ENCODE measurements at places on chromosomes 4 and X.
A peak's percentile ranks its signal among the peaks of the same experiment; 100 is the strongest.

DNA sequence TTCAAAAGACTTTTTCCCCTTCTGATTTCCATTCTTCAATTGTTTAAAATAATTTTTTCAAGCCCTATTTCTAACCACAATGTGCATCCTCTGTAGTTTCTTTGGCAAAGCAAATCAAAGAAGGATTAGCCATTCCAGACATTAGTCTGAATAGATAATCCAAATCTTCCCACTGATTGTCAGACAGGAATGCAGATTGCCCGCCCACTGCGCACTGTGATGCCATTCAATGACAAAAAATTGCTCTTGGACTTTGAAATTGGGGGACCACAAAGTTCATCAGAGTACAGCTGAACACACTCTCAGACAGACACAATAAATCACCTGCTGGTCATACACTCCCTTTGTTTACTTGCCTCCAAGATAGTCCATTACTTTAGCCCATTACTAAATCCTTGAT is 216.5 kb upstream of the DKK2 start:
- no peak for DNase-seq

DNA sequence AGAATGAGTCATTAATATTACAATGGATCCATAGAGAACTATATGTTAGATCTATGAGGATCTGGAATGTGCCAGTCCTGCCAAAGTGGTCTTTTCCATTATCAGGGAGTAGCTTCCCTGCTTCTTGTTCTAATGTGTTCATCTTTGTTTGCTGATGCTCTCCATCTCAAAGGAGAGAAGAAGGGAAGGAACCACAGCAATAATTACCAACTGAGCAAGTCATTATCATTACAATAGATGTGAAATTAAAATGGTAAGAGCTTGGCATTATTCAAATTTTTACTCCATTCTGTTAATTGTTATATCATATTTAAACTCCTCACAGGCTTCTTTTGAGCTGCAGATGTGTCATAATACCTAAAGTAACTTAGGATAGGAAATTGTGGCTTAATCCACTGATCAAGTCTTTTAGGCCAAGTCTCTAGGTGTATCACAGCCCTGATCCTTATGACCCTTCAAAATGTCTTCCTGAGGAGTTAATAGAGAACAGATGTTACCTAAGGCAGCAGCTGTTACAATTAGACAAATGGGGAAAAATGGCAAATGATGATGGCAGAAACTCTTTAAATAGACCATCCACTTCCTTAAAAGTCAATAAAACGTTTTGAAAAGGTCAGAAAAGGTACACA is 1492.7 kb upstream of the IGFBP7 start:
- no peak for DNase-seq

DNA sequence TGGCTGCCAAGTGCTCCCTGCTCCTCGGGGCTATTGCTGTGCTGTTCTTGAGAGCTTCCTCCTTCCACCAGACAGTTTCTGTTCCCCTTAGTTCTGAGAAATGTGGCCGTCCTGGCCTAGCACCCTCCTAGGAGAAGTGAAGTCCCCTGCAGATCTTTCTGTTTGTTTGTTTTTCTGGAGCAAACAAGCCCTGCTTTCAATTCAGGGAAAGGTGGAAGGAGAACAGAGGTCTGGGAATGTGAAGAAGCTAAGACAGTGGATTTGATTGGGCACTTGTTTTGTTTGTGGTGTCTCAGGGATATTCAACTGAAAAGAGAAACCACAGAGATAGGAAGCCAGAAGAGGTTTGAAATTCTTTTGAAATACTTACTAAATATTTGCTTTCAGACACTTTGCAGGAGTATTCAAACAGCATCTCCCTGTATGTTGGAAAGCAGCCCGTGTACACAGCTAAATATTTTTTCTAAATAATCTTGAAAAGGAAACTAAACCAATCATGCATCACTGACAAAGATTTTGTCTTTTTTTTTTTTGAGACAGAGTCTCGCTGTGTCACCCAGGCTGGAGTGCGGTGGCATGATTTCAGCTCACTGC is 36.5 kb upstream of the PPM1K start:
- peak; percentile 7 for DNase-seq

- DNase-seq, result no peak
Measured at GRCh38 chr4:5433196-5433595, 275.2 kb downstream of the EVC2 start.

GRCh38 chrX:42948723-42949657 is 171.0 kb upstream of the PPP1R2C start:
- DNase-seq, result no peak

DNA sequence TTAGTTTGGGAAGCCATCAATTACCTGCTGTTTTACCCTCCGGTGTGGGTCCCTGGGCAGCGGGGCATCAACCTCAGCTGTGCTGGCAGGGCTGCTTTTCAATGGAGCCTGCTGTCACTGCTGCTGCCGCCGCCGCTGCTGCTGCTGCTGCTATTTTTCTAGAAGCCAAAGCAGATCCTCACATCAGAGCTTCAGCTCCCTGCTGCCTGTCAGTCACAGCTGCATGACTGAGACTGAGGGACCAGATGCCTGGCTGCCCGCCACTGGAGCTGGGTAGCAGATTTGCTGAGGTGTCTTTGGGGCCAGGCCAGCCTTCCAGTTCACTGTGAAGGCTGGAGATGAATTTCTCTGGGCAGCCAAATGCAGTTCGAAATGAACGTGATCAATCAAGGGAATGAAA is 200.3 kb upstream of the NHS start:
- no peak for DNase-seq

- DNase-seq, result no peak
Measured at GRCh38 chr4:34723605-34724004, 1520.7 kb downstream of the ARAP2 start.

DNA sequence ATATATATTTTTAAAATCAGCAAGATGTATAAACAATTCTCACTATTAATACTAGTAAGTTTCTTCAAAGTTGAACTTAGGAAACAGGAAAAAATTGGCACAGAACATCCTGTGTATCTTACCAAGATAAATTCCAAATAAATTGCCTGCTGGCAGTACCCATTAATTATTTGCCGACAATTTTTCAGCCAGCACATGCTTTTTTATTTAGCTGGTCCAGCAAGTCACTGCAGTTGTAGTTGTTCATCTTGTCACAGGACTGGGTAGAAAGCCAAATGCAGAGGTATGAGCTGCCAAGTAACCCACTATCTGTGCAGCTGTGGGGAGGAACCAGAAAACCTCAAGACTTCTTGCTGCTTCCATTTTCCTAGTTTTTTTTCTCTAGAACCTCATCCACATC is 113.4 kb downstream of the PACRGL start:
- DNase-seq, result no peak

GRCh38 chrX:791479-792034 is 161.0 kb downstream of the SHOX start:
- DNase-seq, result no peak

GRCh38 chr4:72136429-72136828 is 104.6 kb downstream of the NPFFR2 start:
- no peak for DNase-seq

DNA sequence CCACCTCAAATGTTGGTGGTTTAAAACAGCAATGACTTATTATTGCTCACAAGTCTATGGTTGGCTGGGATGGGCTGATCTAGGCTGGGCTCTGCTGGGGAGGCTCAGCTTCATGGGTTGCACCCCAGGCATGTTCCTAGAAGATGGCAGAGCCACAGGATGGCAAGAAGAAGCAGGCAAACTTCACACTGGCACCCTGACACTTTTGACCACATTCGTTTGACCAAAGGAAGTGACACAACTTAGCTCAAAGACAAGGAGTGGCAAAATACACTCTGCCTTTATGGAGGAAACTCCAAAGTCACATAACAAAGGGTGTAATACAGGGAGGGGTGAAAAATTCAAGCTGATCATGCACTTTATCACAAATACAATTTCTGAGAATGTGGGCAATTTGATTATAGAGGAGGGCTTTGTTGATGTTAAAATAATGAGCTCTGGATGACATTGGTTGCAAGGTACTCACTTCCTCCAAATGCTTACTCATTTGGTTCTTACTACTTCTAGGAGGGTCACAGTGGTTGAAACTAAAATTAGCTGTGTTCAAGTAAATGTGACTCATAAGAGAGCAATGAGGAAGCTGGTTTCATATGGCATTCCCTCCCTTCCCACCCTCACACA is 249.2 kb upstream of the RPS6KA3 start:
- DNase-seq, result peak; percentile 28

DNA sequence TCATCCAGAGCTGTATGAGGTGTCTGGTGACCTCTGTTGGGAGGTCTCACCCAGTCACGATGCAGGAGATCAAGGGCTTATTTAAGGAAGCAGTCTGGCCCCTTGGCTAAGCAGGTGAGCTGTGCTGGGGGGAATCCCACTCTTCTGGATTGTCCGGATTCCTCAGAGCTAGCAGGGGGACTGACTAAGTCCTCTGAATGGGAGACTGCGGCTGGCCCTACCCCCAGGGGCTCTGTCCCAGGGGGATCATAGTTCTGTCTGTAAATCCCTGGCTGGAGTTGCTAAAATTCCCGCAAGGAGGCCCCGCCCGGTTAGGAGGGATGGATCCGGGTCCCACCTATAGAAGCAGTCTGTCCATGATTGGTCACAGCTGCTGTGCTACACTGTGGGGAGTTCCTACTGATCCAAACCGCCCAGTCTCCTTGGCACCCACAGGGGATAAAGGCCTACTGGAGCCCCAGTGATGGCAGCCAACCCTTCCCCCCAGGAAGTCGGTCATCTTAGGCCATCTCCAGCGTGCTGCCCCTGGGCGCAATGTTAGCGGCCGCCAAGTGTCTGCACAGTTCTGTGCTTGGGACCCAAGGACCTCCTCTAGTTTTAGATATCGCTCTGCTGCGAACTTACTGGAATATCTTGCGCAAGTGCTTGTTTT is 118.2 kb upstream of the KLF8 start:
- DNase-seq, result no peak

DNA sequence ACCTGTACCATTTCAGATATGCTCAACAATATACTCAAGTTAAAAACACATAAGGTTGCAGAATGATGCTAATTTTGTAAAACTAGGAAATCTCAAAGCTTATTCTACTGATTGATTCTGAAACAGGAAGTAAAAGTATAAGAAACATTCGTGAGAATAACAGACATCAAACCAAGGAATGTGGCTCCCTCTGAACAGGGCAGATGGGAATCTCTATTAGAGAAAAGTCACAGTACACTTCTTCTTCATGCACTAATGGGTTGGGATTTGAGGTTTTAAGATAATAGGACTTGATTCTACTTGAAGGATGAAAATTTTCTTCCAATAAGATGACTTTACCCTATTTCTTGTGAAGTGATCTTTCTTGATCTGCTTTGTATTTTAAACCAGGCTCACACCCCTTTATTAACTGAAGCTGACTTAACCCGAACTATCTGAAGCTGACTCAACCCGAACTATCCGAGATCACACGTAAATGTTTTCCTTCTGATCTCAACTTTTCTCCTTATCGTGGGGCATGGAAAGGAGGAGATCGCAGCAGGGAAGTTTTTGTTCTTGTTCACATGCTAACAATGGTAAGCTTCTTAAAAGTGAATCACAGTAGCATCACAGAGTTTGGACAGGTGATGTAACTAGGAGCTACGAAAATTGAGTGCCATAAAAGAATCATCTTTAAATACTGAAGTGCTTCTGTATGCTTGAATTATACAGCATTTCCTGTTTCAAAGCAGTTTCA is 363.1 kb upstream of the ZFP42 start:
- no peak for DNase-seq

DNA sequence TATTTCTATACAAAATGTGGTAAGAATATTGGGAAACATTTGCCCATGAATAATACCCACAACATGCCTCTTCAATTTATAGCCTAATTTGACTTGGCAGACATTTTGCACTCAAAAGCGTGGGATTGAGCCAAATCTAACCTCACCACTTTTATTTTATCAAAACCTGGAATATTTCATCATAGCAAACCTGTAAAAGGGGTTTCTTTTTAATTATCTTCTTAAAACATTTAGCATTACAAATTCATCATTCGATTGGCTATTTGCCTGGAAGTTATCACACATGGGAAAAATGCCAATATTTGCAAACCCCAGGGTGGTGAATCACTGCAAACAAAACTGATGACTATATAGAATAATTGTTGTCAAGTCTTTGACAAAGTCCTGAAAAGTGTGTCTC is 56.2 kb downstream of the VCX3B start:
- no peak for DNase-seq

DNA sequence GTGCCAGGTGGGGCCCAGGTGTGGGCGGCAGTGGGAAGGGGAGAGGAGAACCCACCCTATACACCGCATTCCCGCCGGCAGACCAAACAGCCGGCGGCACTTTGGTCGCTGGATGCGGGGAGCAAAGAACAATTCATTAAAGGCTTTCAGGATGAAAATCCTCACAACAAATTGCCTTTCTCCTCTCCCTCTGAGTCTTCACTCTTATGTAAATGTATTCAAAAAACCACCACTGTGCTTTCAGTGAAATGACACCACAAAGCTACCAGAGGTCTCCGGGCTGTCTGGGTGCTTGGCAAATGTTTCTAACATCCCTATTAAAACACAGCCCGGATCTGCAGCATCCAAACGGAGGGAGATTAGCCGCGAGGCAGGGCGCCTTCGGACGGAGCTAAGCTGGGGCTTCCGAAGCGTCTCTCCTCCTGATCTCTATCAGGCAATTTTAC is 171.8 kb upstream of the TBL1X start:
- no peak for DNase-seq

GRCh38 chr4:175062183-175062592 is 144.0 kb downstream of the ADAM29 start:
- no peak for DNase-seq

GRCh38 chrX:78513971-78514738 is 145.0 kb downstream of the RTL3 start:
- no peak for DNase-seq

All from stimulated activated CD4-positive, alpha-beta T cell treated with anti-CD3 and anti-CD28 coated beads, Interleukin-12 subunit alpha, Interleukin-12 subunit beta, amount 100 ng/mL, for 48 hours (primary cell).